ENCODE measurements at places on chromosomes 6 and 20.

- no peak for DNase-seq
Observed at GRCh38 chr6:49866485-49866943, at the start of gene CRISP1. CRISP1 (minus strand) TSS chr6:49866535; CDS start chr6:49857400, 9,135 bp downstream.

DNA sequence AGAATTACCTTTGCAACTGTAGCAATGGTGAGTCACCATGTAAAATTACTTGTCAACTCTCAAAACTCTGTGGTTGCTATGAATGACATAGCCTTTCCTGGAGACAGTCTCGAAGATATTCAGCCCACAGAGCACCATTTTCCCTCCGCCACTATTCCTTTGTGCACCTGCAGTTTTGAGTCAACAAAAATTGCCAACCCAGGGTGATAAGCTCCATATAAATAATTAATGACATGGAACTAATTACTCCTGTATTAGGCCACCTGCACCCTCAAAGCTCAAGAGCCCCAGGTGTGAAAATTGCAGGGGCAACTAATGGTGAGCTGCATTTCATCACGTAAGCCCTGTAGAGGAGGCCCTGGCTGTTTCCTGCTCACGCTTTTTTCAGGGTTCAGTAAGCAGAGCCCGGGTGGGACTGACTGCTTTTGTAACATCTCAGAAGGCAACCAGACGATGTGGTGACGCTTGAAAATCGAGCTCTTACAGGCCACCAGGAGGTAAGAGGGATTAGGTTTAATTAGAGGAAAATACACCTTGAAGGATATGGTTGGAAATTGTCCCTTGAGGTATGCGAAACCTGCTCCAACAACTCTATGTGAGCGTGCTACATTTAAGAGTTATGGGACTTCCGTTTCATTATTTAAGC, 70.8 kb downstream of the BMP2 start:
- DNase-seq = no peak

GRCh38 chr6:54058236-54058635, 53.0 kb upstream of the MLIP start:
- no peak for DNase-seq

DNA sequence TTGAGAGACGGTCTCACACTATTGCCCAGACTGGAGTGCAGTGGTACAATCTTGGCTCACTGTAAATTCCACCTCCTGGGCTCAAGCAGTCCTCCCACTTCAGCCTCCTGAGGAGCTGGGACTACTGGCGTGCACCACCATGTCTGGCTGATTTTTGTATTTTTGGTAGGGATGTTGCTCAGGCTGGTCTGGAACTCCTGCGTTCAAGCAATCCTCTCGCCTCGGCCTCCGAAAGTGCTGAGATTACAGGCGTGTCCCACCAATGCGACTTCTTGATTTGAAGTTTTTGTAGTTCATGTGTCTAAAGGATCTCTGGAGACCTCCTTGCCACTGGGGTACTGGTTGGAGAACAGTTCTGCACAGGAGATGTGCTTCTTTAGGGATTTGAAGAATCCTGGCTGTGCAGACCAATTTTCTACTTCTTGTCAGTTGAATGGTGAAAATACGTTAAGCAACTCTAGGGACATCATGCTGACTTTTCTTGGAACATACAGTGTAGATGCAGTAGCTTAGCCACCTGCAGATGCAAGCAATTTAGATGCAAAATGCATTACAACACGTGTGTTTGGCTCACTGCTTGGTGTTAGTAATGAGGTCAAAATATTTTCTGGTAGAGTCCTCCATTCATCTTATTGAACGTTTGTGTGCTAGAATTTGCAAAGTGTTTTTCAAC, 28.2 kb downstream of the SYTL3 start:
- no peak for DNase-seq

- no peak for DNase-seq
Observed at GRCh38 chr6:37585523-37585905, 85.8 kb upstream of the CCDC167 start.

- no peak for DNase-seq
Observed at GRCh38 chr20:10129749-10130148, 88.9 kb upstream of the SNAP25 start.

GRCh38 chr6:105302617-105303128, 100.2 kb downstream of the PREP start:
- DNase-seq = no peak

Measured in suprapubic skin (tissue), 4 donors.